Upper lobe of left lung (tissue), 6 donors: ENCODE measurements at places on chromosomes 3 and 15.

GRCh38 chr3:193095366-193095765 is 145.7 kb upstream of the PLAAT1 start:
- no peak for DNase-seq

GRCh38 chr3:127673191-127674100 is 694 bp downstream of the ABTB1 start:
- peak; percentile 91 for DNase-seq

DNA sequence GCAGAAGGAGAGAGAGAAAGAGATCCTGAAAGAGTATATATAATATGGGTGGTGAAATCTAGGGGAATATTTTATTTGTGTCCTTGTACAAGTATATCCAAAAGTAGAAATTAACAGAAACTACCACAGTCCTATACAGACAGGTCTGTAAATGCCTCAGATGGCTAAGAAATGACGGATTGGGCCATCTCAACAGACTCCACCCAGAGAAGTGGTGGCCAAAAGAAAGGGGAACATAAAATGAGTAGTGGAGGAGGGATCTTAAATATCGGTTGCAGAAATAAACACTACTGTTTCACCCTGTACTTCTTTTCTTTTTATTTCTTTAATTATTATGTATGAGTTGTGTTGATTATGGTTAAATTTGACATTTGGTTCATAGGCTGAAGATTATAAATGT is 47.7 kb downstream of the CCR3 start:
- DNase-seq, result no peak

DNA sequence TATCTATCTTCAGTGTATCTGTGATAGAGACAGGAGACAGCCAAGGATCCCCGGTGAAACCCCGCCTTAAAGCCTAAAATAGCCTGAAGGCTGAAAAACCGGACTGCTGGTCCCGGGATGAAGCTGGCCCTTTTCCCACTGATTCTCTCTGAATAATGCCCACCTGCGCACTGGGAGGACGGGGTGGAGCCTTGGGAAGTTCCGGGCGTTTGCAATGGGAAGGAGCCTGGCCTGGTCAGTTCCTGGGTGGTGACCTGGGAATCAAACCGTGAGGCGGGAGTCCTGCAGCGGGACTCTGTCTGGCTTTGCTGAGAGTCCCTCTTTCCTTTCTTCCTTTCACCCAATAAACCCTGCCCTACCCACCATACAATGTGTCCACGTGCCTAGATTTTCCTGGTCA is 157.9 kb downstream of the C3orf38 start:
- no peak for DNase-seq

DNA sequence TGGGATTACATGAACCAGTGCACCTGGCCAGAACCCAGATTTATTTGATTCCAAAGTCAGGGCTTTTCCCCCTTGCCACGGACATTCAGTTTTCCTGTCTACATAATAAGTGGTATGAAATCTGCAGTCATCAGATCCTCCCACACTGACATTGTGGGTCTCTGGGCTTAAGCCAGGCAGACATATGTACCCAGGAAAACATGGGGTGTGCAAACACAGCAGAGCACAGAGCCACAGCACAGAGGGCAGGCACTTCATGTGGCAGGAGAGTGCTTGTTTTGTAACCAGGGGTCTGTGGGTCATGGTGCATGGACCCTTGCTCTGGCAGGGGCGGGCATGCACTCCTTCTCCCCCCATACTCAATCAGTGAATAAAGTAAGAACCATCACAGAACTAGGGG is 6.1 kb upstream of the ABTB1 start:
- DNase-seq, result no peak

DNA sequence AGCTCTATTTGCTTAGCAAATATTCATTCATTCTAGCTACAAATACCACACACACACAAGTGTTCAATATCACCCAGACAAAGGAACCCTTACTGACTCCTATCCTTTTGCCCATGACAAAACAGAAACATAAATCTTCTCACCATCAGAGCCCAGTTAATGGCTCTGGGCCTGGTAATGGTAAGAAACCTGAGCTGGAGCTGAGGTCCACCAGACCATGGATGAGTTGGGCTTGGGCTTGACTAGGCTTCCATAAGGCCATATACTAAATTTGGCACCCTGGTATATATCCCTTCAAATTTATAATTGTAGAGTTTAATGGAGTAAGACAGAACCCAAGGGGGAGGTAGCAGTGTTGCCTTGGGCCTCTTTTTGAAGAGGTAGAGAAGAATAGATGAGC is 29.4 kb downstream of the GPR176 start:
- no peak for DNase-seq

- no peak for DNase-seq
These were observed 18.2 kb downstream of the MINDY4B start for GRCh38 chr3:150887031-150887430.

DNA sequence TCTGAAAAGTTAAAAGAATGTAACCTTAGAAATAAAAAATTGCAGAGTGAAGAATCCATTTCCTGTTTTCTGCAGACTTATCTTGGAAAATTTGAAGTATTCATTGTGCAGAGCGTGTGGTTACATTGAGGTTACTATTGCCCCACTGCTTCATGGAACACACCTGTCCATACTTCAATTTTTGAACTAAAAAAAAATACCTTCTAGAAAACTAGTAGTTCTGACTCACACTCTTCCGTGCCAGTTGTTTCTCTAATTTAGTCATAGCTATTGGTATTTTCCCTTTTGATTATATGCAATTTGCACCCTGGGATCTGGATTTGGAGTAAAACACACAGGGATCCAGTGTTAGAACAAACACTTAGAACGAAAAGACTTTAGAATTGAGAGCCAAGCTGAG is 111.8 kb upstream of the LYSMD4 start:
- no peak for DNase-seq

DNA sequence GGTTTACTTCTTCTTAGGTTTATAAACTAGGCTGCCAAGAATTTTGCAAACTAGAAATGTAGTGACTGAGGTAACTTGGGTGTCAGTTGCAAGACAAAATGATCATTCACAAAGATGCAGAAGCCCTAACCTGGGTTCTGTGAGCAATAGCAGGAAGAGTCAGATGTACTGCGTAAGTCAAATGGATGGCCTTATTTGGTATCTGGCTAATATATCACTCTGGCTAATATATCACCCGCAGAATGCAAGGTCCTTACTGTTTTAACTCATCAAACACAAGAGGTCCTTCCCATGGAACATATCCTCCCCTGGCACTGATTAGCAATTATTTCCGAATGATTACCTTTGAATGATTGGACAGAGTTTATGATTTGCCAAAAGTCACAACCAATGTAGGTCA is 37.4 kb downstream of the RBMS3 start:
- DNase-seq, result no peak

DNA sequence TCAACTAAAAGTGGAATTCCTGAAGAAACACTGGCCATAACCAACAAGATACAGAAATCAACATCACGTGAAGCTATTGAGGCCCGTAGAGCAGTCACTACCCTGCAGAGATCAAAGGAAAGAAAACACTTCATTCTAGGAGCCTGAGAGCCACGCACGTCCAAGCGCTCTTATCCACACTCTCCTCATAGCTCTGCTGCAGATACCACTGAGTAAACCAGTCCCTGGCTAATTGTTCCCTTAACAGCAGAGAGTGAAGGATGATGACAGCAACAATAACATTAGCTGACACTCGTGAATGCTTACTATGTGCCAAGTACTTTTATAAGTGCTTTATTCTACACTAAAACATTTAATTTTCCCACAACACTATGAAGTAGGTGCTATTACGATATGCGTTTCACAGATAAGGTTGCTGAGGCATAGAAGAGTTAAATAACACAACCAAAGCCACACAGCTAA is 271.0 kb upstream of the GADL1 start:
- DNase-seq, result no peak

DNA sequence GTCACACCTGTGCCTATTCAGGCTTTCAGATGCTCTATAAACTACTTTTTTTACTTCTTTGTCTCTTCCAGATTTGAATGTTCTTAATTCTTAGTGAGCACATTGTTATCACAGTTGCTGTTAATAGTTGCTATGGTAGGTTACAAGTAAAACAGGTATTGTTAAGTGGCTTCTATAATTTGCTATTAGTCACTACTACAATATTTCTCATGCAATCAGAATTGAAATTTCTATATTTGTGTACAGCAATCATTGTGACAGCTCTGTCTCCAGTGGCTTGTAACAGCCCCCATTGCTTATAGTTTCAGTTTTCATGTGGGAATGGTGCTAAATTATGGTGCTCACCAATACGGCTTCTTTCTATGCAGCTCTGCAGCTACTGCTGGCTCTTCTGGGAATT is 318.4 kb upstream of the GOLIM4 start:
- DNase-seq, result no peak
